Adrenal gland (tissue), 19 donors: ENCODE measurements at places on chromosomes 6 and 20. TPM values are rescaled to one million over a fixed set of nuclear protein-coding genes. Genes with fewer than 3 reads are reported as not detected.

SUPT3H gene
- polyA plus RNA-seq: 11.0 TPM

PKIB gene
- 4.3 TPM for polyA plus RNA-seq

PRICKLE4 gene
- not detected for polyA plus RNA-seq

LY6G6C gene
- not detected for polyA plus RNA-seq

METTL24 gene
- 0.20 TPM for polyA plus RNA-seq

DNA sequence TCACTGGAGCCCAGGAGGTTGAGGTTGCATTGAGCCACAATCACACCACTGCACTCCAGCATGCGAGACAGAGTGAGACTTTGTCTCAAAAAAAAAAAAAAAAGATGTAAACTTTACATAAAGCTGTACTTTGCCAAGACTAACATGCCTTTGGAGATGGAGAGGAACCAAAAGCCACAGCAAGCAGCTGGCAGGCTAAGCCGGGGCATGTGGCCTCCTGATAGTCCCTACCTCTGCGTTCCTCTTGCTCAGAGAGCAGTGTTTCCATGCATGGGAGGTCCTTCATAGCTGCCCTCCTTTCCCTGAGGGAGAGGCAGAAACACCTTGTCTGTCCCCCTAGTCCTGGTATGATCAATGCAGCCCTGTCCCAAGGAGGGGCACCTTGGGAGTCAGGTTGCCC lies 35.2 kb downstream of the SPATA2 start:
- DNase-seq: no peak

DNA sequence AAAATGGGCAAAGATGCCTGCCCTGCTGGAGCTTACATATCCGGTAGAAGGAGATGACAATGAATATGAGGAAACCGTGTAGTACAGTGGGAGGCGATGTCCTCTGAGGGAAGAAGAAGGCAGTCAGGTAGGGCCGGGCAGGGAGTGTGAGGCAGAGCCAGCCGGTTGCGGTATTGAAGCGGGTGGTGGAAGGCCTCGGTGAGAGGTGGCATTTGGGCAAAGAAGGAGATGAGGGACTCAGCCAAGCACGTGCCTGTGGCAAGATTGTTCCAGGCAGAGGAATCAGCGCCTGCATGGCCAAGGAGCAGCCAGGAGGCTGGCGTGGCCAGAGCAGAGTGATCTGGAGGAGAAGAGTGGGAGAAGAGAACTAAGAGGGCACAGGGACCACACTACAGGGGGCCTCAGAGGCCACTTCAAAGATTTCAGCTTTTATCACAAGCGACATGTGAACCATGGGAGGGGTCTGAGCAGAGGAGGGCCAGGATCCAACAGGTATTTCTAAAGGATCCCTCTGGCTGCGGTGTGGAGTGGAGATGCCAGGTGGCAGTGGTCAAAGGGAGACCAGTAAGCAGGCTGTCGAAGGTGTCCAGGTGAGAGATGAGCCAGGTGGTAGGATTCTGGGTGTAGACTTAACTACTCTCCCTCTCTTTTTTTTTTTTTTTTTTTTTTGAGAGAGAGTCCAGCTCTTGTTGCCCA lies 13.8 kb downstream of the MDFI start:
- DNase-seq: no peak

DNA sequence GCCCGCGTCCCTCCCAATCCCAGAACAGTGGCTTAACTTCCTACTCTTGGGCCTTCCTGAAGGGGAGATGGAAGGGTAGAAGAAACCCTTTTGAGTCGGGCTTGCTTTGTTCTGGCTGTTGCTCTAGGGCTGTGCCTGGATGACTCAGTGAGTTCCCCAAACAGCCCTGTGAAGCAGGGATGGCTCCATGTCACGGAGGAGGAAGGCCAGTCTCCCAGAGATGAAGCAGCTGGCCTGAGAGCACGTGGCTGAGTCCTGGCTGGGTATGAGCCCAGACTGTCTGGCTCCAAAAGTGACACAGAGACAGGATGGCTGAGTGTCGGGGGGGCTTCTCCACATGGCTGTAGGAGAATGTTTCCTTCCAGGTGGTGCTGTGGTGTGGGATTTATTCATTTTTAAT lies 4.6 kb downstream of the SYTL3 start:
- peak; percentile 77 for DNase-seq

- DNase-seq: peak; percentile 58
These were observed at the start of gene LAMA4 for GRCh38 chr6:112253841-112254816. Gene LAMA4, minus strand, starts transcription at chr6:112254567. Its CDS starts 417 bp downstream, at chr6:112254150.

DNA sequence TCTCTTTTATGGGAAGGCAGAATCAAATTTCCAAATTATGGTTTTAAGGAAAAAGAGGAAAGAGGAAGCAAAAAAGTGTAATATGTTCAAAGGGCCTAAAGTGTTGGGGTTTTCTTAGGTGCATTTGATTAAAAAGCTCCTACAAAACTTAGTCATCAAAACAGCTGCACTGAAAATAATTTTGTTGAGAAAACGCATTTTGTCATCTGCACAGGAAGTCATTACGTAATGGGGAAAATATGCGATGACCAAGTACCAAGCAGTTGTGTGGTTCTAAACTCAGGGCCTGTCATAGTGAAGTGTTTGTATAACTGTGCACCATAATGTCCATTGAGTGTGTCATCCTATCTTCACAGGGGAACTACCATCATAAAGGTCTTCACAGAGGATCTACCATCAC lies 15.6 kb downstream of the HAO1 start:
- DNase-seq: no peak

DNA sequence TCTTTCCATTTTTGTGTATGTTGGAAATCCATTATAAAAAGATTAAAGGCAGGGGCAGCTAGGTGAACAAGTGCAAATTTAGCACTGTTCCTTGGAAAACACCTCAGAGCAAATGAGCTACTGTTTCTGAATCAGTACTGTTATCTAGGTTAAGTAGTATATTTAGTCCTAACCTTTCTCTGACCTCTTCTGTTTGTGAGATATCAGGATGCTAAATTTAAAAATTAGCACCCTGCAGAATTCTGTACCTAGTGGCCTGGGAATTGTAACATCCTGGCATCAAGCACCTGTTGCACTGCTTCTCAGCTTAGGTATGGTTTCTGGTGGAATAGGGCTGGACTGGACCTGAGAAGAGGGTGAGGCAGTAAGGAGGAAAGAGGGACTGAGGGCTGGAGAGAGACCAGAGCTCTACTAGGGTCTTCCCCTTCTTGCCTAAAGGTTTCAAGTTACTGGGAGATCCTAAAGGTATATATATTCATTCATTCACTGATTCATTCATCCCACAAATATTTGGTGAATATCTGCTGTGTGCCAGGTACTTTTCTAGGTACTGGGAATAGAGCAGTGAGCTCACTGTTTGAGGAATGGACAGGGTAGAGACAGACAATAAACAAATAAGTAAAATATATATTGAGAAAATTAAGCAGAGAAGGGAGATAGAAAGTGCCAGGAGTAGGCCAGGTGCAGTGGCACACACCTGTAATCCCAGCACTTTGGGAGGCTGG lies 5.2 kb downstream of the ZNF76 start:
- no peak for DNase-seq
